ENCODE measurements at places on chromosomes 3 and 15.

DNA sequence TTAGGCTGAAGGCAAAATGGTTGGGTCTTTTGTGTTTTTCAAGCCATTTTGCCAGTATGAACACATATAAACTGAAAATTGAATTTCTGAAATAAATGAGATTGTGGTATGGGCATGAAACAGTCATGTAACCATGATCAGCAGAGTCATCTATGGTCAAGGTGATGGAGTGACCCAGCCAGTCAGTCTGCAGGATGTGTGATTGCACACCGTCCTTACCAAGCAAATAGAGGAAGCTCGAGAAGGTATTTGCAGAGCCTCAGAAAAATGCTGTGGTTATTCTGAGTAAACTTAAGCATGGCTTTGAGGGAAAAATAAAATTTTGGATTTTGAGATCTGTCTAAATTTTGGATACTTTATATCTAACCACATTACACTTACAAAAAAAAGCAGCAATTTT, 95.9 kb upstream of the RNF7 start:
- no peak for DNase-seq

GRCh38 chr3:27791956-27792355, 69.8 kb upstream of the EOMES start:
- no peak for DNase-seq

DNA sequence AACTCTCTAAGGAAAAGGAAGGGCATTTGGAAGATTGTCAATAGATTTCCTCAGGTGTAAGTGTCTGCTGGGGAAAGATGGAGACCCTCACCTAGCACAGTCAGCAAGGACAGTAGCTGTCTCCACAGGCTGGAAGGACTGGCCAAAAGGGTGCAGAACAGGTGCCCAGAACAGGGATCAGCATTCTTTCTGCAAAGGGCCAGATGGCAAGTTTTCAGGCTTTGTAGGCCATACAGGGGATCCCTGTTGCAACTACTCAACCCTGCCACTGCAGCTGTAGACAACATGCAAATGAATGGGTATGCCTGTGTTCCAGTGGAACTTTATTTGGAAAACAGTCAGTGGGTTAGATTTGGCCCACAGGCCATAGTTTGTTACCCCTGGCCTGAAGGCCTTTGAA, 8.1 kb downstream of the AGBL1 start:
- DNase-seq, result no peak

GRCh38 chr15:68765602-68766368, 54.9 kb downstream of the ANP32A start:
- no peak for DNase-seq

DNA sequence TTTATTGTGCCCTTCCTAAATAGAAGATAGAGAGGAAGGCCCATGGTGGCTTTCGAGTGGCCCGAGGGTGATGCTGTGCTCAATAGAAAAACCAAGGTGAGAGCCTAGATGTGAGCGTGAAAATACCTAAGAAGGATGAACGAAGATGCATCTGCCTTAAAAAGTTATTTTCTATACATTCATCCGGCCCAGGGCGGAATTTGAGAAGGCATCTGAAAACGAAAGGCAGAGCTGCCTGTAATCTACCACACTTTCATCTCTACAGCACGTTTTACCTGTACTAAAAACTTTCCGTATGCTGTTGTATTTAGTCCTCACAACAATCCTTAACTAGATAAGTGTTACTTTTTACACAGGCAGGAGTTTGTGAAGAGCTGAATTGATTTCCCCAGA, 1.4 kb downstream of the DUT start:
- no peak for DNase-seq

DNA sequence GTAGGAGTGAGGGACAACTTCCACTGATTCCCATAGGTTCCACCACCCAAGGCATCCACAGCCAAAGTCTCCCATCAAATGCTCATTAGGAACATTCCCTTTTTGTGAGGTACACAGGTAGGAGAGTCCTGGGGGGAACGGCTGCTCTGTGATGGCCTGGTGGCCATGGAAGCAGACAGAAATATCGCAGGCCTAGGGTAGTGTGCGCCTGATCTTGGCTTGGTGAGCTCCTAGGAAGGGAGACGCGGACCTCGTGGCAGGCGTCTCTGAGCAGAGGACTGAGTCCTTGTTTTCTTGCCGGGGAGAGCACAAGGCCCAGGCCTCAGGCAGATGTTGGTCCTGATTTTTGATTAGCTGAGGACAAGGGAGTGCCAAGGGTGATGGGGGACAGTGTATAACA, 99.5 kb downstream of the SNRPN start:
- DNase-seq, result no peak

DNA sequence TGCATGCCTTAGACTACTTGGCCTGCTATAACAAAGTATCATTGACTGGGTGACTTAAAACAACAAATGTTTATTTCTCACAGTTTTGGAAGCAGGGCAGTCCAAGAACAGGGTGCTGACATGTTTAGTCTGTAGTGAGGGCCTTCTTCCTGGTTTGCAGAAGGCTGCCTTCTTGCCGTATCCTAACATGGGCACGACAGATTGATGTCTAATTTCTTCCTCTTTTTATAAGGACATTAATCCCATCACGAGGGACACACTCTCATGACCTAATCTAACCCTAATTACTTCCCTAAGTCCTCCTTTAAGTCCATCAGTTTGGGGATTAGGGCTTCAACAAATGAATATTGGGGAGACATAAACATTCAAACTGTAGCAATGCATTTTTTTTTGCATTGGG, 10.9 kb upstream of the GOLGA8B start:
- DNase-seq, result no peak

- no peak for DNase-seq
Measured at GRCh38 chr3:18669374-18669773, 244.2 kb upstream of the SATB1 start.

GRCh38 chr3:105755121-105755886, 113.5 kb downstream of the CBLB start:
- DNase-seq, result no peak

DNA sequence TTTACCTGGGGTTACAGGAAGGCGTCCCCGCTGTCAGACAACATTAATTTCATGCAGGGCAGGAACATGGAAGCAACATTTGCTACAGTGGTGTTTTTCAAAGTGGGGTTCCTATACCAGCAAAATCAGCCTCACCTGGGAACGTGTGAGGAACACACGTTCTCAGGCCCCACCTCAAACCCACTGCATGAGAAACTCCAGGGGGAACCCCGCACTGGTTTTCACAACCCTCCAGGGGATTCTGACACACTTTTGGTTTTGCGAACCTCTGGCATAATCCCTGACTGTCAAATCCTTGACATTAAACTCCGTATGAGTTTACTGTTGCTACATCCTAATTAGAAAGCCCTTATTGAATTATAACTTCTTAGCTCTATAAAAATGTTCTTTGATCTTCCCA, 127.7 kb downstream of the LRRK1 start:
- no peak for DNase-seq

GRCh38 chr3:160804762-160805161, 48.7 kb downstream of the PPM1L start:
- no peak for DNase-seq

DNA sequence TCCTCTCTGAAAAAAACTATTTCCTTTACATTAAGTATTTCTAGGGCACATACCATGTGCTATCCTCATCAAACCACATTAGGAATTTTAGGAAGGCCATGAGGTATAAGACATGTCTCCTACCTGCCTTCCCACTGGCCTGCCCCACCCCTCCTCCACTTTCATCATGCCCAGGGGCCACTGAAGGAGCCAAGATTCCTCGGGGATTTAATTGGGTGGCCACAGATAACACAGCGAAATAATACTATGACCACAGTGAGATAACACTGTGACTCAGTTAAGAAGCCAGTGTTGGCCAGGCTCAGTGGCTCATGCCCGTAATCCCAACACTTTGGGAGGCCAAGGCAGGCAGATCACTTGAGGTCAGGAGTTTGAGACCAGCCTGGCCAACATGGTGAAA, 9.8 kb upstream of the BMF start:
- DNase-seq, result no peak

GRCh38 chr3:36944641-36945270, at the start of gene TRANK1:
Gene TRANK1, minus strand, starts transcription at chr3:36945054. Its CDS starts 245 bp downstream, at chr3:36944809.
- no peak for DNase-seq

DNA sequence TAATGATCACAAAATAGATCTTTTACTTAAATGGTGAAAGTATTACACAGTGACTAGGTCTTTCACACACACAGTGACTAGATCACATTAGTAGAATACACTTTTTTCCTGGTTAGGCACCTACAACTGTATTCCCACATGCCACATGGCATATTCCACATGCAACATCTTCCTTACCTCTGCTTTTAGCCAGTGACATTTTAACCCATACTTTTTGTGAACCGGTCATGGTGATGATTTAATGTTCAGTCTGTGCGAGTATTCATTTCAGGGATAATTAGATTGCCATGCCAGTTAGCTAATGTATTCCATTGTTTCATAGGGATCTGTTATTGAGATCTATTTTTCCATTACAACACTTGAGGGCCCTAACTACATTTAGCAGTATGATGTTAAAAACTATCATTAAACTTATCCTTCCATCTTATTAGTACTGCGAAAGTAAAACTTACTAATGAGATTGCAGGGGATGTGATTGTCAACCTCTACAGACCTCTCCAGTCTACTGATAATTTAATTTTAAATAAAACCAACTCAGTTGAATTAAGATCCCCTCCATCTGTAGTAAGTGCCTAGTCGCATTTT, 28.3 kb downstream of the TSEN2 start:
- no peak for DNase-seq

GRCh38 chr15:47861111-47861903, 144.0 kb downstream of the SEMA6D start:
- DNase-seq, result no peak

- no peak for DNase-seq
Measured at GRCh38 chr3:861721-862120, 231.1 kb upstream of the CNTN6 start.

- DNase-seq, result no peak
Measured at GRCh38 chr3:186510374-186511079, 33.7 kb downstream of the CRYGS start.

GRCh38 chr15:60751985-60752952, 273.3 kb upstream of the ICE2 start:
- DNase-seq, result no peak

All from cortex of kidney (tissue), 1 donor.